Suprapubic skin (tissue), 4 donors: ENCODE measurements at places on chromosomes 5 and 9.

DNA sequence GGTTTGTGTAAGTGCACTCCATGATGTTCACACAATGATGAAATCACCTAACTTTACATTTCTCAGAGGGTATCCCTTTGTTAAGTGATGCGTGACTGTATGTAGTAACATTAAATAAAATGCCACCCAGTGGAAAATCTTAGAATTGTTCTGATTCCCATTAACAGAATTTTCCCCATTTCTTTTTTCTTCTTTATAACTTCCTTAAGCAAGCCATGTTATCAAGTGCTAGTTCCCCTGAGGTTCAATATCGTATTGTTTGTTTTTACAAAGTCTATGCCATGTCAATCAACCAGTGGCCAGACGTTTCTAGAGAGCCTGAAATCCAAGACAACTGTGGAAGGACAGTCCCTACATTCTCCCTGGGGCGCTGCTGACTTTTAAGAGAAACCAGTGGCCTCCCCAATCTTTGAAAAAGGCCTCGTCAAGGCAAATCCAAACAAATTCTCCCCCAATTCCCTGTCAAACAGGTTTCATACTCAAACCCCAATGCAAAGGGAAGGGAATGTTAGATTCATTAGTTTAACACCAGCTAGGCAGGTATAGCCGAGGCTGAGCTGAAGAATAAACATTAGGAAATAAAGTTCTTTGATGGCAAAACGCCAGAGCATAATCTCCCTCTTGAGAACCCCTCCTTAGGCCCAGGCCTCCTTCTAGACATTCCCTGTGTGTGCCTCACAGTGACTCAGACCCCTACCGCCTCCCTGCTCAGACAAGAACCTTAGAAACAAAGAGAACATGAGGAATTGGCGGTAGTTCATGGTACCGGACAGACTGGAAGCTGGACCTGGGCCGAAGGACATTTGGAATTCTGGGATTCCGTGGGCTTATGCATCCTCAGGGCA, 198.7 kb downstream of the GNA14 start:
- DNase-seq, result no peak

DNA sequence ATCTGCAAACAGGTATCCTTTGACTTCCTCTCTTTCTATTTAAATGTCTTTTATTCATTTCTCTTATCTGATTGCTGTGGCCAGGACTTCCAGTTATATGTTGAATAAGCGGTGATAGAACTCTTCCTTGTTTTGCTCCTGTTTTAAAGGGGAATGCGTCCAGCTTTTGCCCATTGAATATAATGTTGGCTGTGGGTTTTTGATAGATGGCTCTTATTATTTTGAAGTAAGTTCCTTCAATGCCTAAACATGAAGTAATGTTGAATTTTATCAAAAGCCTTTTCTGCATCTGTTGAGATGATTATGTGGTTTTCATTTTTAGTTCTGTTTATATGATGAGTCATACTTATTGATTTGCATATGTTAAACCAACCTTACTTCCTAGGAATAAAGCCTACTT, 300.5 kb upstream of the CTNND2 start:
- DNase-seq, result no peak

- DNase-seq, result no peak
Observed at GRCh38 chr5:88659529-88660263, 223.3 kb downstream of the MEF2C start.

GRCh38 chr9:95801797-95802196, 73.7 kb upstream of the ERCC6L2 start:
- DNase-seq, result no peak

GRCh38 chr9:88572684-88573083, 37.7 kb downstream of the NXNL2 start:
- no peak for DNase-seq

- no peak for DNase-seq
Observed at GRCh38 chr9:110601098-110601497, 21.6 kb upstream of the SVEP1 start.
